ENCODE measurements at places on chromosomes 12 and 14.

DNA sequence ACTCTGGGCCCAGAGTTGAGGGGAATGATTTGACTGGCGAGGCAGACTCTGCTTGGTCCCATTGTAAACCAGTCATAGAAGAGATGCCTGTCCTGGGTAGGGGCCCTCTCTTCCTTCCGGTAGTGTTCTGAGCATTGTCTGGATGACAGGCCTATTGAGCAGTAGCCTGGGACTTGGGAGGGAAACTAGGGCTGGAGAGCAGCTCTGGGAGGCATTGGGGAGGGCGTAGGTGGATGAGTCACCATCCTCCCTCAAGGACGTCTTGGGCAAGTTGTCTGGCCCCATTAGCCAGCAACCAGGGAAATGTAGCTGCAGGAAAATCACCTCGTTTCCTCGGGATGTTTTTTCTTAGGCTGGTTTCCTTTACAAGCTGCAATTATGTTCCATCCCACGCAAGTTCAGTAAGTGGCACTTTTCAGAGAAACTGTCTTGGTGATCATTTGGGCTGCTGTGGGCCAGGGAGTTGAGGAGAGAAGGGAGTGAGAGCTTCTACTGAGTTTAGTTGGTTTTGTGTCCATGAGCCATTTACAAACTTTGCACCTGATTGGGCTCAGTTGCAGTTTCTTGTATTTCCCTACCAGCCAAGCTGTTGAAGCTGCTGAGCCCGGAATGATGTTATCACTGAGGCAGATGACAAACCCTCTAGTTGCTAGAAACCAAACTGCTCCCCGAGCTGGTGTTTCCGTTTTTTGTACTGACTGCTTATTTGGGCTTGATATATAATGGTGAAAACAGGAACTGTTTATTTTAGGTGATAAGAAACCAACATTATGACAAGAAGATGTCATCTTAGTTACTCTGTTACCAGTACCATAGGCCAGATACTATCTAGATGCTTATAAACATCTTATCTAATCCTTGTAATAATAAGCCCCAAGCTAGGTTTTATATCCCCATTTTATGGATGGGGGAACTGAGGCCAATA is 147.6 kb downstream of the CHST11 start:
- peak; percentile 73 for DNase-seq

GRCh38 chr14:33704481-33704880 is 246.4 kb downstream of the EGLN3 start:
- no peak for DNase-seq

GRCh38 chr14:89507521-89507920 is 90.5 kb upstream of the FOXN3 start:
- DNase-seq: no peak

DNA sequence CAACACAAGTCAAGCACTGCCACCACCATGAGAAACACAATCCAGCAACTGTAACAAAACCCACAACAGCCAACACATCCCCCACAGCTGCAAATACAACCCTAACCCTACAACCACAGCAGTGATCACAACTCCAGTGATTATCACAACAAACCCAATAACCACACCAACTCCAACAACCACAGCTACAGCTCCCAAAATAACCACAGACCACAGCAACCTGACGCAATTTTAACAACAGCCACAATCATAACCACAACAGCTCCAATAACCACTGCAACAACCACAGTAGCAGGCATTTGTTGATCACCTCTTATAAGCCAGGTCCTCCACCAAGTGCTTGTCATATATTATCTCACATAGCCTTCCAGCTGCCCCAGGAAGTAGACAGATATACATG is 42.2 kb upstream of the FAM181A start:
- no peak for DNase-seq

GRCh38 chr12:66189889-66190288 is 875 bp downstream of the IRAK3 start:
- DNase-seq: no peak

DNA sequence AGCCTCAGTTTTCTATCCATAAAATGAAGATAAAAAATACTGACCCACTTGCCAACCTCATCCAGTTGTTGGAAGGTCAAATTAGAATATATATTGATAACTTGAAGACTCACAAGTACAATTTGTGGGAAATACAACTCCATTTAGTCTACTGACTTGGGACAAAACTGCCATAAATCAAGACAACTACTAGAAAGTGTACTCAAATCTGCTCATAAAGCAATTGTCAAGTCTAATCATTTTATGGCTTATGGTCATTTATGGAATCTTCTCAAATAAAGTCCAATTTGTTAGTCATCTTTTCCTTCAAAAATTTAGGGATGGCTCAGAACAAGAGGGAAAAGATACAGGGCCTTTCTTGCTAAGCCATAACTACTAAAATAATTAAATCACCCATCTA is 7.0 kb downstream of the BTG1 start:
- no peak for DNase-seq

- no peak for DNase-seq
Observed at GRCh38 chr14:76012354-76012753, 26.8 kb downstream of the IFT43 start.

DNA sequence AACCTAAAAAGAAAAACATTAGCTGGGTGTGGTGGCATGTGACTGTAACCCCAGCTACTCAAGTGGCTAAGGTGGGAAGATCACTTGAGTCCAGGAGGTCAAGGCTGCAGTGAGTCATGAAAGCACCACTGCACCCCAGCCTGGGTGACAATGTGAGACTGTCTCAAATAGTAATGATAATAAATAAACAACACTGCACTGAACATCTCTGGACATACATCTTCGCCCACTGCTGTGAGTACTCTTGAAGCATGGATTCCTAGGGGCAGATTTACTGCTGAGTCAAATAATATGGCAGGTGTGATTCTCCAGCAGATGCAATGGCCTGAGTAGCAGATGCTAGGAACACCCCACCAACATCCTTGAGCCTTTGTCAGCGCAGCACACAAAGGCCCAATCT is 23.6 kb downstream of the ABCB9 start:
- DNase-seq: no peak

DNA sequence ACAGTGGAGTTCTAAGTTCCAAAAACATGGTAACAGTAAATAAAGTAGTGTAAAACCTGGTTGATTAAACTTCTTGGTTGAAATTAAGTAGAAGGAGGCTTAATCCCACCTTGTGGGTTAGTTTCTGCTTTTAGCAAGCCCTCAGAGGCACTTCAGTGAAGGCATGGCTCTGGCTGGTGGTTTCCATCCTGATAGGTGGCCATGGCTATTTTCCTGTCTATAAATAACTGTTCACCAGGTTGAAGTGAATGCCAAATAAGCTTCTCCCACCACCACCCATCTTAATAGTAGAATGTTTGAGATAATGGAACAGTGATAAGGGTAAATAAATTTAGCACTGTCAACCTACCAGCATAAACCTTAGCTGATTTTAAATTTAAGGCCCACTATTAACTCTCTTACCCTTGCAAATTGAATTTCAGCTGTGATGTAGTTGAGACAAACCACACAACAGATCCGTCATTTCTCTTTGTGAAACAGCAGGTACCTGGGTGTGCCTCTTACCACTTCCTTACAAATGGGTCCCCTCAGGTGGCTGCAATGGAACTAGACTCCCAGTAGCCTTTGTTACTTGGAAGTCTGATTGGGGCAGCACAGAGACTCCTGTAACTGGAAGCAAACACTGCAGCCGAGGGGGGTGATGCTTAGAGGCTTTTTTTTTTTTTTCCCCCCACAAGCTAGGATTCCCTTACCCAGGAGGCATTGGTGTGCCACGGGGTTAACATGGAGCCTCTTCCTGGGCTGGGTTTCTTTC is 41.4 kb downstream of the DAAM1 start:
- no peak for DNase-seq

- no peak for DNase-seq
Observed at GRCh38 chr12:132308853-132309595, 20.4 kb downstream of the GALNT9 start.

DNA sequence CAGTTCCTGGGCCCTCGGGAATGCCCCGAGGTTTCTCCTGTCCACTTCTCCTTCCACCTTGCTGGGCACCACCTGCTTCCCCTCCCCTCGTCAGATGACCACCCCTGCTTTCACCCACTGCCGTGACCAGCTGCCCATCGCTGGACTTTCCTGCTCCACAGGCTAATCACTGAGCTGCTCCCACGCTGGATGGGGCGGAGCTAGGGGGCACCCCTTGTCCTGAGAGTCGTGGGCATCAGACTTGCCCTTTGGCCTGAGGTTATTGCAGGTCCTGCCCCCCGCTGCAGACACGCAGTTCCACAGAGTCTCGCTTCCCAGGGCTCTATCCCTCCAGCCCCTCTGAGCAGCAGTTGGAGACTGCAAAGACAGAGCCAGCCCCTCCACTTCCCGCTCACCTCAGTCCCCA is 427 bp downstream of the SLC6A12 start:
- no peak for DNase-seq

GRCh38 chr12:64756376-64756775 is 2.8 kb downstream of the GNS start:
- DNase-seq: no peak

GRCh38 chr12:65825507-65826352 is 1.4 kb downstream of the HMGA2 start:
- no peak for DNase-seq

DNA sequence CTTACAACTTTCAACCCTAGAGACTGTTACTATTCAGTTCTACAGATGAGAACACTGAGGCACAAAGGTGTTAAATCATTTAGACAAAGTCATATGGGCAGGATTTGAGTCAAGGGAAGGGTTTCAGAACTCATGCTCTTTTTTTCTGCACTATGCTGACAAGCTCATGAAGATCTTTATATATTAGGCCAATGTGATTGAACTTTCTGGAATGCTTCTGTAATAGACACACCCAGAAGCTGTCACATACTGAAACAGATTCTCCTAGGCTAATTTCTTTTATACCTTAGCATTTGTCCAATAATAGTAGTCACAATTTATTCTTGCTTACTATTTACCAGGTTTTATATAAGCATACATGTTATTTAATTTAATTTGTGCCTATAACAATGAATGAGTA is 164.0 kb downstream of the ALG10B start:
- no peak for DNase-seq

GRCh38 chr12:10160617-10161385 is 11.1 kb downstream of the OLR1 start:
- no peak for DNase-seq

- no peak for DNase-seq
Observed at GRCh38 chr14:67973436-67973835, 153.9 kb downstream of the RAD51B start.

DNA sequence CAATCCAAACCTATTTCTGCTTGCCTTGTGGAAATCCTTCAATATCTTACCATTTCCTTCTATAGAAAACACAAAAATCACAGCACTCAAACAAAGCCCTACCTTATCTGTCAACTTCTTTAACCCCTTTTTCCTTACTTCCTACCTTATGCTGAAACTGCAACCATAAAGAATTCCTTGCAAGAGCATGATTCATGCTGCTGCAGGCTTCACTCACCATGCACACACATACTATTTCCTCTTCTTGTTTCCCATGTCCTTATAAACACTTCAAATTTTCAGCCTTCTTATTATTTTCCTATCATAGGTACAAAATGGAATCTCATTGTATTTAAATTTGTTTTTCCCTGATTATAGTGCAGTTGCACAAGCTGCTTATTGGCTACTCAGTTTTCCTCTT is 23.3 kb downstream of the LMNTD1 start:
- no peak for DNase-seq

DNA sequence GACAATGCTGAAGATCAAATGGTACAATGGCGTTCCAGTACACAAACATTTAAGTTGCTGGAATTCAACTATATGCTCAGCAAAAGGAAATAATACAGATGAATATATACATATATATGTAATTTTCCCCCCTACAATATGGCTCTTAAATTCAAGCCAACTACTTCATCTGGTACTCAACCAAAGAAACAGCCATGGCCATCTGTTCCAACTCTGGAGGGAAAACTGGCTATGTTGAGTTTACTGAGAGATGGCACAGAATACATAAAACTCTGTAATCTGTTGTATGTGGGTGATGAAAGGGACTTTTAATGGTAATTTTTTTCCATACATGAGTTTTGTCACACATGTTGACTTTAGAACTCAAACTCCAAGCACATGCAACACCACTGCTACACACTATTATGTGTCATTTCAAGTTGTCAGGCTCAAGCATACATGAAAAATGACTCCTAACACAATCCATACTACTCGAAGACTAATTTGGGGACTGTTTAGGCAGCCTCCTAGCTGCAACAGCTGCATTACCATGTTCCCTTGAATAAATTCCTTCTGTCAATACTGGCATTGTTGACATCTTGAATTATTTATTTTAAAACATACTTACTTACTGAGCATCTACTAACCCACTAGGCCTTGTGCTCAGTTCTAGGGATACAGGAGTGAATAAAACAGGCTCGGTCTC is 38.2 kb upstream of the MAP3K9 start:
- no peak for DNase-seq

DNA sequence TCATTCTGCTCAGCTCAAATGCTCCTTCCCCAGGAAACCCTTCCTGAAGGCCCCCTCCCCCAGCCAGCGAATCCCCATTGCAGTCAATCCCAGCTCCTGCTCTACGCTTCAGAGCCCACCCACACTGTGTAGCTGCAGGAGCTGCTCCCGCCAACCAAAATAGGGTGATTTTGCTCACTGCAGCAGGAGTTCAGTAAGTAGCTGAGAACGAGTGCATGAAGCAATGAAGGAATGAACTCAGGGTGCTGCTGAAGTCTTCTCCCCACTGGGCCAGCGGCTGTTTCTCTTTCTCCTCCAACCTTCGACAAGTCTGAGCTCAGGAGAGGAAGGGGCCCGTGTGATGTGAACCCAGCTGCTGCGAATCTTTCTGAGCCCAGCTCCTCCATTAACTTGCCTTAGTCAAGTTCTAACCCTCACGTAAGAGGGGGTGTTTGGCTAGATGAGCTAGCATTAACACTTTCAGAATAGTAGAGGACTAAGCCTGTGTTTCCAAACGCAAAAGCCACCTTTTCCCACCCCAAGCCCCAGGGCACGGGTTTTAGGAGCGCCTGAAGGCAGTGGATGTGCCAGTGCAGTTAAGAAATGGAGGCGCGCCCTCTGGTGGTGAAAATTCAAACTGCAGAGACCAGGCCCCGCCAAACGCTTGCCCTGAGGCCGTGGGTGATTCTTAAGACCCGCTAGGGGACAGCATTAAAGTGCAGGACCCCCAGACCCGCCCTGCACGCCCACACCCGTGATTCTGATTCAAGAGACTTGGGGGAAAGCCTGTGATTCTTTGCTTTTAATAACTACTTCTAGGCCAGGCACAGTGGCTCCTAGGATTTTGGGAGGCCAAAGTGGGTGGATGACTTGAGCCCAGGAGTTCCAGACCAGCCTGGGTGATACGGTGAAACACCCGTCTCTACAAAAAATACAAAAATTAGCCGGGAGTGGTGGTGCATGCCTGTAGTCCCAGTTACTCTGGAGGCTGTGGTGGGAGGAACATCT is 11.9 kb upstream of the SERPINA4 start:
- DNase-seq: no peak

GRCh38 chr12:46778415-46778814 is 47.4 kb downstream of the SLC38A4 start:
- DNase-seq: no peak

- DNase-seq: no peak
Observed at GRCh38 chr14:72643317-72643801, 250.5 kb downstream of the DPF3 start.

- no peak for DNase-seq
Observed at GRCh38 chr12:114013575-114014345, 47.6 kb upstream of the RBM19 start.

GRCh38 chr12:75996861-75997447 is 34.6 kb downstream of the PHLDA1 start:
- no peak for DNase-seq

All from naive B cell (primary cell).